ENCODE measurements at places on chromosomes 7 and 10.

GRCh38 chr7:139808427-139808826 is 20.6 kb upstream of the TBXAS1 start:
- DNase-seq, result no peak

- DNase-seq, result no peak
These were observed 37.7 kb upstream of the CXCL12 start for GRCh38 chr10:44422570-44423101.

DNA sequence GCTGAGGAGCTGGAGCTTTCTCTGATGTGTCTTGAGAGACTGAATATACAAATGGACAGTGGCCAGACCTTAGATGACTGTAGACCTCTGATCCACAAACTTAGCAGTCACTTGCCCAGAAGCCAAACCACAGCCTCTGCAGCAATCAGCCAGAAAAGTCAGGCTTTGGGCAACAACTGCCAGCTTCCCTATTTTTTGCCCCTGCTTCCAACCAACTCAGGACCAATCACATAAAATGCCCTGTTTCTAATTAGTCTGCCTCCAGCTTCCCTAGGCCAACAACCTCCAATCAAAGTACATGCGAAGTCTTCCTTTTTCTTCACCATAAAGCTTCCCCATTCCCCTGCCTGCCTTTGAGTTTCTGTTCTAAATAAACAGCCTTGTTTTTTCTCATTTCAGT is 37.8 kb upstream of the CACUL1 start:
- DNase-seq, result no peak

DNA sequence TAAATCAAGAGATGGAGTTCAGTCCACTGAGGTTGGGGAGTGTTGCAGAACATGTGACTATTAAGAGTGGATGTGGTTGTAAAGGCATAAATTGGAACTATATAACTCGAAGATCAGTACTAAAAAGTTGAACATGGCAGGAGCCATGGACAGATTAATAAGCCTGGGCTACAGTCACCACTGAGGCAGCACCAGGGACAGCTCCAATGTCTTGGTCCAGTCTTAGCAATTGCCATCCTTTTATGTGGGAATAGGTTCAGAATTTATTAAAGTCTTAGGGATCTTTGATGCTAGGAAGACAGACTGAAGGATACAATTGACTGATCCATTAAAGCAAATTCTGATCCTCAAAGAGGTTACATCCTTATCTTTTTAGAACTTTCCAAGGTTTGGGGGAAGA is 156.6 kb downstream of the ADRA2A start:
- no peak for DNase-seq

GRCh38 chr10:44193166-44193565 is 191.7 kb downstream of the CXCL12 start:
- no peak for DNase-seq

- no peak for DNase-seq
These were observed 119.7 kb downstream of the WDR11 start for GRCh38 chr10:120970595-120971529.

DNA sequence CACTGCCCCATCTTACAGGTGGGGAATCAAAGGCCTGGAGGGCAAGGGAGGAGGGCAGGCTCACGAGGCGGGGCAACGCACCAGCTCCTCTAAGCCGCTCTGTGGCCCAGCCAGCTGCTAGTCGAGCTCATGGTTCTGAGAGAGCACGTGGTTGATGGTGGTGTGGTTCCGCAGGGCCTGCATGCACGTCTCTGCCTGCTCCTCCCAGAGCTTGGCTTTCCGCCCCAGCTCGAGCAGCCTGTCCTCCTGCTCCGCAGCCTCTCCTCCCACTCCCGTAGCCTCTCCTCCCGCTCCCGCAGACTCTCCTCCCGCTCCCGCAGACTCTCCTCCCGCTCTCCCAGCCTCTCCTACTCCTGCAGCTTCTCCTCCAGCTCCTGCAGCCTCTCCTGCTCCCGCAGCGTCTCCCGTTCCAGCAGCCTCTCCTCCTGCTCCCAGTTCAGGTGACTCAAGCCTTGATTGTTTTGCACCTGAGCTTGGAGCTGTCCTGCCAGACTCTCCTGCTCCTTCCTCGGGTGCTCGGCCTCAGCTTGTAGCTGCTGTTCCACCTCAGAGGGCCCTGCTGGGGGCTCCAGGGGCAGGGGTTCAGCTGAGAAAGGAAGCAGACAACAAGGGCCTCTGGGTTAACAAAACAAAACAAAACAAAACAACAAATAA is 19.1 kb upstream of the MTPAP start:
- DNase-seq, result no peak

- DNase-seq, result no peak
These were observed 103.7 kb upstream of the CALCR start for GRCh38 chr7:93678185-93678584.

GRCh38 chr10:75049316-75050148 is 61.9 kb upstream of the SAMD8 start:
- no peak for DNase-seq

GRCh38 chr10:105797234-105797890 is 1156.3 kb downstream of the SORCS3 start:
- no peak for DNase-seq

DNA sequence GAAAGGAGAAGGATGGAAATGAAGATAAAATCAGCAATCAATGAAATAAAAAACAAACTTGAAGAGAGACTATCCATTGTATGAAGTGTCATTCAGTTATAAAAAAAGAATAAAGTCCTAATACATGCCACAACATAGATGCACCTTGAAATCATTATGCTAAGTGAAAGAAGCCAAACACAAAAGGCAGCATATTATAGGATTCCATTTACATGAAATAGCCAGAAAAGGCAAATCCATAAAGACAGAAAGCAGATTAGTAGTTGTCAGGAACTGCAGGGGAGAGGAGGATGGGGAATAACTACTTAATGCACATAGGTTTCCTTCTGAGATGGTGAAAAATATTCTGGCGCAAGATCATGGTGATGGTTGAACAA is 6.6 kb upstream of the PON1 start:
- DNase-seq, result no peak

GRCh38 chr10:77267703-77268675 is 369.6 kb downstream of the KCNMA1 start:
- DNase-seq, result no peak

DNA sequence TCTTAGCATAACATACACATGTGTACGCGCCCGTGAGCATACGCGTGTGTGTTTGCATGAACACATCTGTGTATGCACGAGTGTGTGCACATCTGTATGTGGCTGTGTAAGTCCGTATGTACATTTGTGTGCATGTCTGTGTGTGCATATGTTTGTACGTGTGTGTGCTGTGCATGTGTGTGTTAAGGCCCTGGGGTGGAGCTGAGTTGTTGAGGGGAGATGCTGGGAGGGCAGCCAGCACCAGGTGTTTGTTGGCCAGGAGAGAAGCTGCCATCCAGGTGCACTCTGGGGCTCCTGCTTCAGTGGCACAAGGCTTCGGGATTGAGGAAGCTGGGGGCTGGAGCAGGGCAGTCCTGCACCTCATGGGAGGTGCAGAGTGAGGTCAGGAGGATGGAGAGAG is 85.0 kb downstream of the BMS1 start:
- no peak for DNase-seq

DNA sequence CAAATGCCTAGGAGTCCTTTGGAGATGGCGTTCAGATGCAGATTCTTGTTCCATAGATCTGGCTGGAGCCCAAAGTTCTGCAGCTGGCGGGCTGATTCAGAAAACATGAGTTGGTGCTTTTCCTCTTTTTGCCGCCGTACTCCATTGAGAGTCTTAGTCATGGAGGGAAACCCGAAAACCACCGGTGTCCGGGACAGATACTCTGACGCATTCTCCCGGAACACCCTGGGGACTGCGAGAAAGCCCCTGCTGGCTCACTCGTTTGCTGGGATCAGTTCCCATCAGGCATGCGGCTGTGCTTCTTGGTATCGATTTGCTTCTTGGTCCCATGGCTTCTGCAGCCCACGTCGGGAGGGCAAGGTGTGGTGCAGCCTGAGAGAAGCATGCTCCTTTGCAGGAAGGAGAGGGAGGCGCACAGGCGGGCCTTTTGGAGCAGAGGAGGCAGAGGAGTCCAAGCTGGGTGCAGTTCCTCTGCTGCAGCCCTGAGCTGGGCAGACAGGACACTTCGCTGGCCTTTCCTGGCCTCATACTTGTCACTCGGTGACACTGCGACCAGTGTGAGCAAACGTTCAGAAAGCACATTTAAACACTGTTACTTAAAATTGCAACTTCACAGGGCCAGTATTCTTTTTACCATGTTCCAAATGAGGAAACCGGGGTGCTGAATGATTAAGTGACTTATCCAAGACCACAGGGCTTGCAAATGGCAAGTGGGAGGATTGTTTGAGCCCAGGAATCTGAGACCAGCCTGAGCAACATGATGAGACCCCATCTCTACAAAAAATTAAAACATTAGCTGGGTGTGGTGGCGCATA is 30.6 kb upstream of the PFKFB3 start:
- no peak for DNase-seq

GRCh38 chr10:122639801-122640200 is 59.8 kb downstream of the C10orf120 start:
- DNase-seq, result no peak

DNA sequence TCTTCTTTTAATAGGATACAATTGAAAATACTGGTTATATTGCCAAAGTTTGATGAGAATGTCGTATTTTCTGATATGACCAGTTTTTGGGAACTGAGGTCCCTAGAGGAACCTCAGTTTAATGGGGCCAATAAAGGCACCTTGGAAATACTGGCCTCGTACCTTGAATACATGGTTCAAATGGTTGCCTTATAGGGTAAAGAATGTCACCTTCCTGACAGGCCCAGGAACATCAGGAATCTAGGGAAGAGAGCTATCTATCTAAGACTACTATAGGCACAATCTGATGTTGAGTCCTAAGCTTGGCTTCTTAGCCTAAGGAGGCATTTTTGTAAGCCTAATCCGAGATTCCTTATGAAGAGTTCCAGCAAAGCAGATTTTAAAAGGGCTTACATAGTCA is 9.3 kb downstream of the SHTN1 start:
- DNase-seq, result no peak

DNA sequence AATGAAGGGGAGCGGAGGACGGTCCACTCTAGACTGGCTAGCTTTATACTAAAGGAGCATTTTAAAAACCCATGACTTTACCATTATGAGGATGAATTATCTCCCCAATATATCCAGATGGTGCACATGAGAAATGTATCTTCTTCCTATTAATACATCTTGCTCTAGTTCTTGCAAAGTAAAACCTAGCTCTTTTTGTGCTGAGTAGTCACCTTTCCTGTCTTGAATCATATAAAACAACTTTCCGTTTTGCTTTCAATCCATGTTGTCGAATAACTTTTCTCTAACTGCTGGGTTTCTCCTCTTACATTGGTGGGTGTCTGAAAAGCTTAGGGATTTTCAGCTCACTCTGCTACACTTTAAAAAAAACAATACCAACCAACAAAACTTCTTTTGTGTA is 96.3 kb upstream of the TAC1 start:
- no peak for DNase-seq

DNA sequence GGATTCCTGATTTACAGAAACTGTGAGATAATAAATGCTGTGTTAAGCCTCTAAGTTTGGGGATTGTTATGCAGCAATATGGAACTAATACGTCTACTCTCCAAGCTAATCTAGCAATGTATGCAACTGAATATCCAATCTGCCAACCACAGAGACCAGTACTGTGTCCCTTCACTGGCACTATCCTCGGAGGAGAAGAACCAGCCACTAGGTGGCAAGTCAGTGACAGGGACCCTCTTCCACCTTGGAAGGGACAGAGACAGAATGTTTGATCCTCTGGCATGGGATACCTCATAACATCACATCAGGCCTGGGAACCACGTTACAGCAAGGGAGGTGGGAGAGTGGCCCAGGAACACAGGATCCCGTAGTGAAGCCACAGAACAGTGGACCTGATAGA is 96.4 kb downstream of the CREM start:
- DNase-seq, result no peak

- DNase-seq, result no peak
These were observed 546.3 kb downstream of the SDK1 start for GRCh38 chr7:3847336-3847735.

- no peak for DNase-seq
These were observed 24.2 kb downstream of the NCOA4 start for GRCh38 chr10:46006219-46006618.

DNA sequence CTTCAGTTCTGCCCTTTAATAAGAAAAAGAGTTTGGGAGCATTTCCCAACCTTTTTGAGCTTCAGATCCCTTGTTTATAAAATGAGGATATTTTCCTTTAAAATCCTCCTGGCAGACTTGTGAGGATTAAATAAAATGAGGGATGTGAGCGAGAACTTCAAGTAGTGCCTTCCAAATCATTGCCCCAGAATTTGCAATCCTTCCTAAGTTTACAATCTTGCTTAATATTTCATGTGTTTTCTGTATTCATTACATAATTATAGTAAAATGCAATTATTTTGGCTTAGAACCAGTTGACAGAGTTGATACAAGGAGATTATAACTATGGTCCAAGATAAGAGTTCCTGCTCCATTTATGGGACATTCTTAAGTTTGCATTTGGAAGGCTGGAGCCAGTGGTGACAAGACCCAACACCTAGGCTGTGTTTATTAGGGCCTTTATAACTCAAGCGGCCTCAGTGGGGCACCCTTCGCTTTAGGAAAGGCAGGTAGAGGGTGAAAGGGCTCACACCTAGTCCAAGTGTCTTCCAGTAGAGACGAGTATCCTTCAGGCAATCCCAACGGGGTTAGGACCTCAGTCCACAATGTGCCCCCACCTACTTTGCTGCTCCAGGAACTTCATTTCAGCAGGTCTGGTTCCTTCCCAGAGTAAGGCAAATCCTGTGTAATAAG is 317.5 kb downstream of the WDR11 start:
- DNase-seq, result no peak

DNA sequence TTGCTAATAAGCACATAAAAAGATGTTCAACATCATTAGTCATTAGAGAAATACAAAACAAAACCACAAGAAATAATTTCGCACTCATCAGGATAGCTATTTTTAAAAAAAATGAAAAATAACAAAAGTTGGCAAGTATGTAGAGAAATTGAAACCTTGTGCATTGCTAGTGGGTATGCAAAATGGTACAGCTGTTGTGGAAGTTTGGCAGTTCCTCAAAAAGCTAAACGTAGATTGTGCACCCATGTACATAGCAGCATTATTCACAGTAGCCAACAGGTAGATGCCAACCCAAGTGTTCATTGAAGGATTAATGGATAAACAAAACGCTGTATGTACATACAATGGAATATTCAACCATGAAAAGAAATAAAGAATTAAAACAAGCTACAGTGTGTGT is 35.3 kb upstream of the STARD3NL start:
- DNase-seq, result no peak

DNA sequence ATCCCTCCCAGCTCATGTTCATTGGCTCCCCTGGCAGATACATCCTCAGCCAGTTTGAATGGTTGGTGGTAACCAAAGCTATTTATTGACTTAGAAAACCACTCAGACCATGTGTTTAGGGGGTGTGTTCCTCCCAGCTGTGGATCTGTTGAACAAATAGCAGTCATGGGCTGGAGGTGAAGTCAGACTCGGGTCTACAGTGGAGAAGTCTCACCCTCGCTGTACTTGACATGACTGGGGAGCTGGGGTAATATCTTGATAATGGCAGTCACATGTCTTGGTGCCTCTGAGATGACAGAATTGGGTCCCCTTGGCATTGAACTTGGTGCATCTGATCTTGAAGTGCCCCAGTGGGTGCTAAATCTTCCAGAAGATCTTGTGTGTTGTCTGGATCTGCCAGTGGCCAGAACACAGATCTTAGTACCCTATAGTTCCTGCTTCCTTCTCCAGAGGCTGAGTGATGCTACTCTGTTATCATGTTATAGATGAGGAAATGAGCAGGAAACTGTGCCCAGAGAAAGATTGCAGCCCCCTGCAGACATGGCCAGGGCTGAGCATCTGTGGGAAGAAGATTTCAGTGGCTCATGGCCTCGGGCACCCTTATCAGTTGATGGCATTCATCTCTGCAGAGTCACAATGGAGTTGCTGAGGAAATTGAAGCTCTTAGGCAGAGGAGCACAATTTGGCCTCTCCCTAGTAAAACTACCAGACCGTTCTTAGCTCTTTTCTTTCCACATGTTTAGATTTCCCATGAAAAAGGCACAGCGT is 50.4 kb downstream of the ADRA2A start:
- DNase-seq, result no peak
